ENCODE measurements at places on chromosomes 3 and 15. TPM values are rescaled to one million over a fixed set of nuclear protein-coding genes. Genes with fewer than 3 reads are reported as not detected.

DNA sequence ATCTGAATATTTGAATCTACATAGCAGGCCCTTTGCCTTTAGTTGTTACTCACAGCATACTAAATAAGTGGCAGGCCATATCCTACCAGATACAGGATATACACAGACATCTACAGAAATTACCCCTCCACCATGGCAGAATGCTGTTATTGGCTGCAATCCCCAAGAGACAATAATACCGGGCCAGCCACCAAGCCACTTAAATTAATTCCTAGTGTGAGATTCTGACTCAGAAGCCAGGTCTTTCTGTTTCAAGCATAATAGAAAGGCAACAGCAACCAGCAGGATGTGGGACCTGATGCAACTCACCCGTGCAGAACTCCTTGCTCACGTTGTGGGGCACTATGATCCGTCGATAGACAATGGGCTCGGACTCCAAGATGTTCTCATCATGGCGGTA is 39.8 kb downstream of the CLK3 start:
- H3K36me3 ChIP-seq = peaks cover 22% of the 10 kb centered on the region
- no peak for DNase-seq
- peaks cover 27% of the 10 kb centered on the region for H3K4me1 ChIP-seq
- no peak overlapping the region for H3K4me3 ChIP-seq
- H3K27ac ChIP-seq = peak overlapping the region; percentile 34

DNA sequence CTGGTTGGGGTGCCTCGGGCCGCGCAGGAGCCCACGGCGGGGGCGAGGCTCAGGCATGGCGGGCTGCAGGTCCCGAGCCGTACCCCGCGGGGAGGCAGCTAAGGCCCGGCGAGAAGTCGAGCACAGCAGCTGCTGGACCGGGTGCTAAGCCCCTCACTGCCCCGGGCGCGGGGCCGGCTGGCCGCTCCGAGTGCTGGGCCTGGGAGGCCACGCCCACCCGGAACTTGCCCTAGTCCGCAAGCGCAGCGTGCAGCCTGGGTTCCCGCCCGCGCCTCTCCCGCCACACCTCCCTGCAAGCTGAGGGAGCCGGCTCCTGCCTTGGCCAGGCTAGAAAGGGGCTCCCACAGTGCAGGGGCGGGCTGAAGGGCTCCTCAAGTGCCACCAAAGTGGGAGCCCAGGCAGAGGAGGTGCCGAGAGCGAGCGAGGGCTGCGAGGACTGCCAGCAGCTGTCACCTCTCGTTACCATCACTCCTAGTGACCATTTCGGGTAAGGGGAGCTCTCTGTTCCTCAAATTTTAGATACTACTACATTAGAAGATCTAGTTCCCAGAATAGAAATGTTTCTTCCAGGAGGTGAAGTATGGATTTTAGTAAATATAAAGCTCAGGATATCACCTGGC is 417.0 kb upstream of the AGTR1 start:
- H3K4me1 ChIP-seq = no peaks in the 10 kb centered on the region
- H3K4me3 ChIP-seq = no peak overlapping the region
- no peak for DNase-seq
- H3K36me3 ChIP-seq = no peaks in the 10 kb centered on the region

- H3K27ac ChIP-seq = no peak overlapping the region
- DNase-seq = no peak
- peaks cover 3% of the 10 kb centered on the region for H3K4me1 ChIP-seq
- peaks cover 30% of the 10 kb centered on the region for H3K27me3 ChIP-seq
Measured at GRCh38 chr15:91593067-91593466, 260.4 kb upstream of the SLCO3A1 start.

Gene KIF15
- total RNA-seq = 26.5 TPM

Gene MCF2L2
- total RNA-seq = 4.8 TPM
